ENCODE measurements at places on chromosomes 1 and 21.

GRCh38 chr1:162987866-162988265 is 81.3 kb upstream of the RGS4 start:
- no peak for DNase-seq

- peak; percentile 89 for DNase-seq
These were observed at the start of gene PLEKHM2 for GRCh38 chr1:15684042-15684461. TSS of gene PLEKHM2 (plus strand) at chr1:15684320. CDS start at chr1:15684559, 239 bp downstream.

- peak; percentile 98 for DNase-seq
These were observed at the start of gene IFNAR2 for GRCh38 chr21:33229784-33230544. TSS of gene IFNAR2 (plus strand) at chr21:33229938. CDS start at chr21:33241923, 11,985 bp downstream.

- DNase-seq: no peak
These were observed 369.8 kb downstream of the NPHP4 start for GRCh38 chr1:5622412-5622811.

GRCh38 chr1:78520843-78521242 is 30.1 kb downstream of the PTGFR start:
- no peak for DNase-seq

DNA sequence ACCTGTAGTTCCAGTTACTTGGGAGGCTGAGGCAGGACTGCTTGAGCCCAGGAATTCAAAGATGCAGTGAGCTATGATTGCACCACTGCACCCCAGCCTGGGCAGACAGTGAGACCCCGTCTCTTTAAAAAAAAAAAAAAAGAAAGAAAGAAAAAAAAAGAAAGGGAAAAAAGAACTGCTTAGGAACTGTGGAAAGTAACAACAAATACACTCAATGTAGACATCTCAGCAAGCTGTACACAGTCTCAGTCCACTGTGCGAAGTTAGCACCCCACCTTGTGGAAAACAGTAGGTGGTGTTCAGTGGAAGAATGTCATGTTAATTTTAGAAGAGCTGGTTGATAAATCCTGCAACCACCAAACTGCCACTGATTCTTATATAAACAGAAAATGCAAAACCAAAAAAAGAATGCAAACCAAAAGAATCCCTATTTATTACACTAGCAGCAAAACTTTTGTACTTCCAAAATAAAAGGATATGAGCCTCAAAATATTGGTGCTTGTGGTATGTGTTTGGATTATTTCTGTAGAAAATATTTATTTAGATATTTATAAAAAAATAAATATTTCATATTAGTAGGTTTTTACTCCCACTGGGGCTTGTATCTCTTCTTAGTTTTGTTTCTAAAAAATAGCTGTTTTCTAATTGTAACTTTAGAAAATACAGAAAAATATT is 31.1 kb downstream of the ALG14 start:
- peak; percentile 54 for DNase-seq

GRCh38 chr1:186738926-186739325 is 58.7 kb upstream of the PTGS2 start:
- DNase-seq: no peak

- DNase-seq: no peak
These were observed 430.6 kb upstream of the KAZN start for GRCh38 chr1:14167884-14168283.

DNA sequence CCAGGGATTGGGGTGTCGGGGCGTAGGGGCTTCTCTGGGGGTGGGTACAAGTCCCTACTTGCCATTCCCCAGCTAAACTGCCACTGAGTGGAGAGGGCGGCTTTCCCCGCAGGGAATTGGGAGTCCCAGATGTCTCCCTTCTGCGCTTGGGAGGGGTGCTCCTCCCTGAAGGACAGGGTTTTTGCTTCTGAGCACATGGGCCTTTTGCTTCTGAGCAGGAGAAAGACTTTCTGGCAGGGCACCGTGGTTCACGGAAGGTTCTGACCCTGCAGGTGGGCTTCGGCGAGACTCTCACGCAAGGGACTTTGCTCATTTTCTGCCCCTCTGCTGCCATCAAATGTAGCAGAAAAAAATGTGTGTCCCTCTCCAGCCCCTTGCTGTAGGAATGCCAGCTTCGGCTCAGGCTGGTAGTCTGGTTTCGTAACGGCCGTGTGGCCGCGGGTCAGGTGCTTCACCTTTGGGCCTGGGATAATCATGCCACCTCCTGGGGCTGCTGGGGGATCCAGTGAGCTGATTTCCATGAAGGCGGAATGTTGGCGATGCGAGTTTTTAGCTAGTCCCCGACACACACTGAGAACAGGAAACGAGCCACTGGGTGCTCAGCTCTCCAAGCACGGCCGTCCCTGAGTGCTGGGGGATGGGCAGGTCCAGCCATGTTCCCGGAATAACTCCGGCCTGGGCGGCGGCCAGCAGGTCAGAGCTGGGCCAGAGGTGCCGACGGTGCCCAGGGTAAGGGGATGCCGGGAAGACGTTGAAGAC is 364.0 kb downstream of the CAMTA1 start:
- DNase-seq: peak; percentile 54

DNA sequence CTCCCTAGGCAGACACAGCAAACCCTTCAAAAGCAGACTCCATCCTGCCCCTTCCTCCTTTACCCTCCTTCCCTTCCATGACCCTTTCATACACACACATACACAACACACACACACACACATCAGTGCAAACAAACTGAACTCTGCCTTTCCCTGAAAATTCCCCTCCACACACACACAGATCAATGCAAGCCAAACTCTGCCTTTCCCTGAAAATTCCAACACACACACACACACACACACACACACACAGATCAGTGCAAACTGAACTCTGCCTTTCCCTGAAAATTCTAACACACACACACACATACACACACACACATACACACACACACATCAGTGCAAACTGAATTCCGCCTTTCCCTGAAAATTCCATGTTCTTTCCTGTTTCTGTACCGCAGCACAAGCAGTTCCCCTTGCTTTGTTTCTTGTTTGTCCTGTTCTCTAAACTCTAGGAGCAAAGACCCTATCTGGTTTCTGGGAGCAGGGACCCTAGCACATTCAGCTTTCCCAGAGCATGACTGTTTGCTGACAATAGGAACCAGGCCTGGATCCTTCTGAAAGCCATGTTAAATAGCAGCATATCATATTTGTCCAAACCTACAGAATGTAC is 91.0 kb downstream of the PTPN14 start:
- no peak for DNase-seq

GRCh38 chr1:31224068-31224467 is 15.6 kb downstream of the NKAIN1 start:
- no peak for DNase-seq

GRCh38 chr1:15476927-15477326 is 1.0 kb downstream of the CELA2B start:
- DNase-seq: no peak

GRCh38 chr1:14578156-14578555 is 20.3 kb upstream of the KAZN start:
- DNase-seq: no peak

DNA sequence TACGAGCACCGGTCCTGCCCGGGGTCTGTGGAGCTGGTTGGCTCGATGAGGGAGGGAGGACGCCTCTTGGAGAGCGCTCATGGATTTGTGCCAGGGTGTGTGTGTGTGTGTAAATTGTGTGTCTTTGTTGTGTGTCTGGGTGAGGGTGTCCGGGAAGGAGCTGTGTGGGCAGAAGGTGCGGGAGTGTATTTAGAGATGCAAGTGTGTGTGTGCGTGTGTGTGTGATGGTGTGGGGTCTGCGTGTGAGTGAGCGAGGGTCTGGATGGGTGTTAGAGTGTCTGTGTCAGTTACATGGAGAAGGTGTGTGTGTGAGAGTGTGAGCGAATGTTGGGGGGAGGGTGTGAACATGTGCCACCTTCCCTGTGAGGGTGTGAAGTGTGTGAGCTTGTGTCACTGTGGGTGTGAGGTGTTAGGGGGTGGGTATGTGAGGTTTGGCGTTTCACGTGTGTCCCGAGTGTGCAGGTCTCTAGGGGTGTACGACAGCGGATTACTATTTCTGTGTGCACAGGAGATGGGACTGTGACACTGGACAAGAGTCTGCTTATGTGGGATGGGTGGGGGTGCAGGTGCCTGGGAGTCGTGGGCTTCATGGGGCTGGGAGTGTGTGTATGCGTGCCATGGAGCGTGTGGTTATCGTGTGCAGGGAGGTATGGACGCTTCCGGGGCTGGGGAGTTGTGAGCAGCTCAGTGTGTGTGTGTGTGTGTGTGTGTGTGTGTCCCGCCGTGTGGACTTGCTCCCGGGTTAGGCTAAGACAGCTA is 880 bp downstream of the IGSF21 start:
- no peak for DNase-seq

- DNase-seq: peak; percentile 57
These were observed 181.4 kb upstream of the LHX8 start for GRCh38 chr1:74952786-74953185.

GRCh38 chr1:37890378-37891014 is 31.1 kb upstream of the MTF1 start:
- DNase-seq: peak; percentile 37

DNA sequence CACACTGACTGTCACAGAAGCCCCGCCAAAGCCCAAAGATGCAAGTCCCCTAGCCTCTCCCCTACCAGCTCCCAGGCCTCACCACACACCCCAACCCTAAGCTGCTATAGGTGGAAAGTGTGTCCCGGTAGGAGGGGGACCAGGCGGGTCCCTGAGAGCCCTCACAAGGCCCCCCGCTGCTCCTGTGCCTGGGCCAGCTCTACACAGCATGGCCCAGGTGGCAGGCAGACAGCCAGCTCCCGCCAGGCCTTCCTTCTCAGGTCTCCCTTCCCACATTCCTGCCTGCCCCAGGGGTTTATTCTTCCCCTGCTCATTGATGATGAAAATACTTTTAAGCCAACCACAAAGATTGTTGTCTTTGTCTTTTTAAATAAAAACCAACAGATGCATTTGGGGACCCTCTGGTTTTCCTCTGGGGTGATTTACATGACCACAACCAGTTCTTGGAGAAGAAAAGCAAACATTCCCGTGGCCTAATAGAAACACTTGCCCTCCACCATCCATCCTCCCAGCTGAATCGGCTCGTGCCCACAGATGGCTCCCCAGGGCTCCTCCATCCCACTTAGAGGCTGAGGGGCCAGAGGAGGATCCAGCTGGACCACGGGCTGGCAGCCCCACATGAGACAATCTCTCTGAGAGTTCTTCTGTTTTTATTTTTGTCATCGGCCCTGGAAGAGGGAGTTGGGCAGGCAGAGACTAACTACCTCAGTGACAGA is 93.1 kb downstream of the DMRTB1 start:
- DNase-seq: no peak

- DNase-seq: no peak
These were observed 579 bp downstream of the SH3BP5L start for GRCh38 chr1:248825136-248825535.

GRCh38 chr1:25067518-25068251 is 137.6 kb upstream of the RUNX3 start:
- no peak for DNase-seq

DNA sequence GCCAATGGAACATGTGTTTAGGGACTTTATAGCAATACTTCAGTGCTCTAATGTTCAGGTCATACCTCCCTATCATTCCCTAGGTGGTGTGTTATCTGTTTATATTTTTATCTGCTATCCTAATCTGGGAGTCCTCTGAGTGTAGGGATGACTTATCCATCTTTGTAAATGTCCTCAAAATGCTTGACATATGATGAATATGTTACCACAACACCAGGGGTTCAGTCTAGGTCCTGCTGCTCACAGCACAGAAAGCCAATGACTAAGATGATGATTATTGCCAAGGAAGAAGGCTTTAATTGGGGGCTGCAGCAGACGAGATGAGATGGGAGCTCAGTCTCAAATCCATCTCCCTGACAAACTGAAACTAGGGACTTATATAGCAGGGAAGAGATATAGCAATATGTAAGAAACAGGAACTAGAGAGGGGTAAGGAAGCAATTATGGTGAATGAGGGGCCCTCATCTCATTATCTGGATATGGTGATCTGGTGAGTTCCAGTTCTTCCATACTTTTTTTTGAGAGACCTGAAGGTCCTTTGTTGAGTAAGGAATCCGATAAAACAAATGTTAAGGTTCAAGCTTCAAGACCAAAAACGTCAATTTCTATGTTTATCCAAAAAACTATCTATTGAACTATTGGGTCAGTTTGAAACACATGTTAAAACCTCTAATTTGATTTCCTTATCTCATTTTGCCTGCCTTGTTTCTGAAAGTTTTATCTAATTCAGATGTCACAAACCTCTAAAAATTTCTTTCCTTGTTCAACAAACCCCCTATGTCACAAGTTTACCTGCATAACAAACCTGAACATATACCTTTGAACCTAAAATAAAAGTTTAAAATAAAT is 256.7 kb upstream of the CACYBP start:
- DNase-seq: no peak

- DNase-seq: no peak
These were observed 620.0 kb upstream of the B3GALT2 start for GRCh38 chr1:193806079-193807048.

DNA sequence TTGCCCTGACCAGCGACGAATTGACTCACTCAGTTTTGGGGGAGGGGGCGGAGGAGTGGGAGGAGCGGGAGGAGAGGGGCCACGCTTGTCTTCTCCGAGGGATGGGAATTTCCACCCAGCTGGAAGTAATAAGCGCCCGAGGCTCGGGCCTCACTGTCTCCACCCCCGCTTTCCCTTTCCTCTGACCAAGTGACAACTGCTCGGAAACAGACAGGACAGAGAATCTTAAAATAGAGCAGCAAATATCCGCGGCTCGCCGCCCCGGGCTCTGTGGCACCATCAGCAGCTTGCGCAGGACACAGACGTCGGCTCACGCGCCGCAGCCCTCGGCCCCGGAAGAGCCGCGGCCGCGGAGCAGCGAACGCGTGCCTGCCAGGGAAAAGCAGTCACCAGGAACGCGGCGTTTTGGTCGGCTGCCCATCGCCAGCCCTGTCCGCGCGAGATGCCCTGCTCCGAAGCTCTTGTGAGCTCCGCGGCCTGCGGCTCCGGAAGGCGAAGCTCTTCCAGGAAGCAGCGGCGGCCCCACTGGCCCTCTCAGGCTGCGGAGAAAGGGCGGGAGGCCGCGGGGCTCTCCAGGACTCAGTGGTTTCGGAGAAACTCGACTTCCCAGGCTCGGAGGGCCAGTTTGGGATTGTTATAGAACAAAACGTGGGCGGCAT is 10.7 kb upstream of the RGS16 start:
- peak; percentile 55 for DNase-seq

DNA sequence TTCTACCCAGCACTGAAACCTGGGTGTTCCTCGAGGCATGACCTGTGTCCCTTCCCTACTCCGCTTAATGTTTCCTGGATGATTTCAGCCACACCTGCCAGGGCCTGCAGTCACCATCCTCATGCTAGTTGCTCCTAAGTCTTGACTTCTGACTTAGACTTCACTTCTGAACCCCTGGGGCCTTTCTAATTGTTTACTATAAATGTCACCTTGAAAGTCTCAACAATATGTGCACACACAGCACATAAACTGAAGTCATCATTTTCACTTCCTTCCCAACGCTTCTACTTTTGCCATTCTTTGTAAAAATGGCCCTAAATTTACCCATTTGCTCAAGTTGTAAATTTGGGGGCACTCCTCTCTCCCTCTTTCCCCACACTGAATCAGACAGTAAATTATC is 141.1 kb downstream of the DYRK1A start:
- DNase-seq: no peak

- peak; percentile 47 for DNase-seq
These were observed 101.9 kb upstream of the DISP3 start for GRCh38 chr1:11377001-11377583.

DNA sequence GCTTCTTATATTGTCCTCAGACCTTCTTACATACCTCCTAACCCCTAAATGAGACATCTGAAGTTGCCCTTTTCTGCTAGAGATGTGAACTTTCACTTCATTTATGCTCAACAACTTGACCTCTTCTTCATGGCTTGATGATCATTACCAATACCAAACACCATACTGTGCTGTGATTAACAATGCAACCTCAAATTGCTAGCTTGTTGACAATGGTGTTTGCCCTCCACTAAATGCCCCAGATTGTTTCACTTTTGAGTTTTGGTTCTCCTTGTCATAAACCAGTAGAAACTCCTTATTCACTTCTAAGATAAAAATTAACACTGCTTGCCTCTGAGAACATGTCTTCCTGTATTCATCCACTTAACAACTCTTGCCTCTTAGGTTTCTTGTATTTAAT is 5.6 kb downstream of the JAK1 start:
- DNase-seq: no peak
